ENCODE measurements at places on chromosomes 1 and 21.

GRCh38 chr1:193658081-193658480 lies 471.7 kb upstream of the B3GALT2 start:
- DNase-seq = no peak

GRCh38 chr21:40481764-40482163 lies 365.2 kb downstream of the DSCAM start:
- no peak for DNase-seq

- DNase-seq = no peak
Observed at GRCh38 chr21:41887667-41888066, 8.5 kb upstream of the PRDM15 start.

DNA sequence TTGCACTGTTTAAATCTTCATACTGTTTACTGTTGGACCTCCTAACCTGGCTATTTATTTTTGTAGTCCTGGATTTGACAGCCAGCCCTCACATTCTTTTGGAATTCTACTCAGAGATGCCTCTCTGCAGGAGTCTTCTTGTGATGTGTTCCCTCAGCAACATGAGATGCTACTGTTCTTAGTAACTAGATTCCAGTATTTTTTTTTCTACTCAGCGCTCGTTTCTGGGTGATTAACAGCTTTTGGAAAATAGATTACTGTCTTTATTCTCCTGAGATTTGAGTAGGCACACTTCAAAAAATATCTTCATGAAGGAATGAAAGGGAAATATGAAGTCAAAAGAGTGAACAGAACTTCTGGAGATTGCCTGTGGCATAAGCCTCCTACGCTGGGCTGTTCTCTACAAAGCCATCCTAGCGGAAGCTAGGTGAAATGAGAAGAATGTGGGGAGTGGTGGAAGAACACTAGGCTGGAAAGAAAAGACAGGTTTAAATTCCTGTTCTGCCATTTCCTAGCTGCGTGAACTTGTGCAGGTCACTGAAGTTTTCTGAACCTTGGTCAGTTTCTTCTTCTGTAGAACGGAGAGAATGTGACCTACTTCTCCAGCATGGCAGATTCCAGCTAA lies 75.9 kb downstream of the LRRC8C start:
- no peak for DNase-seq

GRCh38 chr21:29340228-29340627 lies 41.5 kb downstream of the BACH1 start:
- DNase-seq = no peak

DNA sequence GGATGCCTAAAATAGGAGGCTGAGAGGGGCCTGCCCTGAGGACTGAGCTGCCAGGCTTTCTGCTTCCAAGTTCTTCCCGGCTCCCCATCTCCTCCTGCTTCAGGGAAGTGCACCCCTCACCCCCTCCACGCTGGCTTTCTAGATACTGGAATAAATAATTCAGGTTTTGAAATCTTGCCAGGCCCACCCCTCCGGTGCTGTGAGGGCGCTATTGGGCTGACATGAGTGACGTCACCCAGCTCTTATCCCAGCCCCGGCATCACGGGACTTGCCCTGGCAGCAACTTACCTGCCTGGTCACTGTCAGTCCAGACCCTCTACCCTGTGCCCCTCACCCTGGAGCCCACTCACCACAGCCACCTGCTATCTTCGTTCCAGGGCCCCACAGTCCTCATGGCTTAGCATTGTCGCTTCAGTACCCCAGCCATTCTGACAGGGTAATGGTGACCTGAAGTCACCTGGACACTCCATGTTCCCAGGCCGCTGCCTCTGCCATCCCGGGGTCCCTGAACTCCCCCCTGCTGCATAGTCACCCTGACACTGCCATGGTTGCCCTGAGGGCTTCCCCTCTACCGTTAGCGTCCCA lies 819 bp upstream of the GPR3 start:
- DNase-seq = peak; percentile 38

DNA sequence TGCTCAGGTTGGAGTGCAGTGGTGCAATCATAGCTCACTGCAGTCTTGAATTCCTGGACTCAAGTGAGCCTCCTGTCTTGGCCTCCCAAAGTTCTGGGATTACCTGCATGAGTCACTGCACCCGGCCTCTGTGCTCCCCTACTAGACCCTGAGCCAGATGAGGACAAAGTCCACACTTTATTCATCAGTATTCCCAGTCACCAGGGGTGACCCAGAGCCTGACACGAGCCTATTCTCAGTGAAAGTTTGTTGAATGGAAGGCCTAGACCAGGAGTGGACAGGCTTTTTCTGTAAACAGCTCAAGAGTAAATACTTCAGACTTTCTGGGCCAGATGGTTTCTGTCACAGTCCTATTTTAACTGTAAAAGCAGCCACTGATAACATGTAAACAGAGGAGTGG lies 68.2 kb downstream of the MAB21L3 start:
- DNase-seq = no peak

All from SK-MEL-5 (cell line).